ENCODE measurements at places on chromosomes 4 and X. TPM values are rescaled to one million over a fixed set of nuclear protein-coding genes. Genes with fewer than 3 reads are reported as not detected.

GRCh38 chrX:68931345-68931744 is 102.5 kb downstream of the EFNB1 start:
- H3K36me3 ChIP-seq: no peaks in the 10 kb centered on the region
- peak overlapping the region; percentile 55 for H3K27ac ChIP-seq
- H3K27me3 ChIP-seq: no peaks in the 10 kb centered on the region
- peak; percentile 19 for DNase-seq
- H3K4me1 ChIP-seq: peaks cover 11% of the 10 kb centered on the region
- H3K4me3 ChIP-seq: no peak overlapping the region

CXXC4 gene
- total RNA-seq: 0.36 TPM

GRCh38 chr4:97984545-97985131 is 158.6 kb downstream of the STPG2 start:
- no peak for DNase-seq
- no peak overlapping the region for H3K4me3 ChIP-seq
- no peaks in the 10 kb centered on the region for H3K36me3 ChIP-seq
- no peak overlapping the region for H3K27ac ChIP-seq
- no peaks in the 10 kb centered on the region for H3K4me1 ChIP-seq

GRCh38 chr4:162010362-162010761 is 153.4 kb downstream of the FSTL5 start:
- H3K27ac ChIP-seq: no peak overlapping the region
- H3K27me3 ChIP-seq: no peaks in the 10 kb centered on the region
- no peak overlapping the region for H3K4me3 ChIP-seq
- H3K36me3 ChIP-seq: no peaks in the 10 kb centered on the region
- no peak for DNase-seq

- H3K4me1 ChIP-seq: no peaks in the 10 kb centered on the region
- no peak overlapping the region for H3K27ac ChIP-seq
- no peaks in the 10 kb centered on the region for H3K27me3 ChIP-seq
- no peak overlapping the region for H3K4me3 ChIP-seq
- no peaks in the 10 kb centered on the region for H3K36me3 ChIP-seq
These were observed 57.8 kb upstream of the GPR78 start for GRCh38 chr4:8522160-8523120.

DNA sequence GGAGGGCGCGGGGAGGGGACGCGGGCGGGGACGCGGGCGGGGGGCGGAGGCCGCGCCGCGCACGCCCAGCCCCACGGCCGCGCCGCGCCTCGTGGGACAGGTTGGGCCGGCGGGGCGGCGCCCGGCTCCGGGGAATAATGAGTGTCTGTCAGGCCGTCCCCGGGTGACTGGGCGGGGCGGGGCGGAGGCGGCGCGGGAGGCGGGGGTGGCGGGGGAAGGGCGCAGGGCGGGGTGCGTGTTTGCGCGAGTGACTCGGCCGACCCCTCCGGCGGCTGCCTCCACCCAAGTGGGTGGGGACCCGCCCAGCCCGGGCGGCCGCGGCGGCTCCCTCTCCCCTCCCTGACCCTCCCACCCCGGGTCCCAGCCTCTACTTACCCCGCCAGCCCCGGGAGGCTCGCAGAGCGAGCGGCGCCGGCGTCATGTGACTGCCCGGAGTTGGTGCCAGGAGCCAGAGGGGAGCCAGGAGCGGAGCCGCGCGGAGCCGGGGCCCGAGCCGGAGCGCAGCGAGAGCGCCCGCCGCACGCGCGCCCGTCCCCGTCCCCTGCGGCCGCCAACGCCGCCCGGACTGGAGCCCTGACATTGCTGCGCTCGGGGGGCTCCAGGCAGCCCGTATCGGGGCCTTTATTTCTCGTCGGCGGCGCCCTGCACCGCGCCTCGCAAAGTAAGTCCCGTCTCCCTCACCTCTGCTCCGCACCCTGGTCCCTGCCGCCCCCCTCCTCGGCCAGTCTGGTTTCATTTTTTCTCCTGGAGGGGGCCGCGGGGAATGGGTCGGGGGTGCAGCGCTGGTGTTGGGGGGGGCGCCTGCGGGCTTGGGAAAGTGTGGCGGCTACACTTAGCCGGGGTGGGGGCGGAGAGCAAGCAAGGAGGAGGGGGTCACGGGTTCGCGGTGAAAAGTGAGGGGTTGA is at the start of gene KLF3:
TSS of gene KLF3 (plus strand) at position 399 of the 905 bp plus-strand sequence. CDS start 16,427 bp downstream, outside the sequence.
- H3K4me3 ChIP-seq: peak within 1 kb of the TSS; percentile 99
- H3K4me1 ChIP-seq: peaks cover 44% of the 10 kb centered on the region
- H3K27me3 ChIP-seq: no peaks in the 10 kb centered on the region
- peak within 1 kb of the TSS; percentile 97 for H3K27ac ChIP-seq

CLNK gene
- total RNA-seq: not detected

CYP2U1 gene
- 3.5 TPM for total RNA-seq

GRCh38 chr4:155072417-155072816 is 136.0 kb upstream of the NPY2R start:
- no peak for DNase-seq
- no peak overlapping the region for H3K4me3 ChIP-seq
- H3K27ac ChIP-seq: no peak overlapping the region
- no peaks in the 10 kb centered on the region for H3K4me1 ChIP-seq

PCDH10 gene
- total RNA-seq: not detected

DNA sequence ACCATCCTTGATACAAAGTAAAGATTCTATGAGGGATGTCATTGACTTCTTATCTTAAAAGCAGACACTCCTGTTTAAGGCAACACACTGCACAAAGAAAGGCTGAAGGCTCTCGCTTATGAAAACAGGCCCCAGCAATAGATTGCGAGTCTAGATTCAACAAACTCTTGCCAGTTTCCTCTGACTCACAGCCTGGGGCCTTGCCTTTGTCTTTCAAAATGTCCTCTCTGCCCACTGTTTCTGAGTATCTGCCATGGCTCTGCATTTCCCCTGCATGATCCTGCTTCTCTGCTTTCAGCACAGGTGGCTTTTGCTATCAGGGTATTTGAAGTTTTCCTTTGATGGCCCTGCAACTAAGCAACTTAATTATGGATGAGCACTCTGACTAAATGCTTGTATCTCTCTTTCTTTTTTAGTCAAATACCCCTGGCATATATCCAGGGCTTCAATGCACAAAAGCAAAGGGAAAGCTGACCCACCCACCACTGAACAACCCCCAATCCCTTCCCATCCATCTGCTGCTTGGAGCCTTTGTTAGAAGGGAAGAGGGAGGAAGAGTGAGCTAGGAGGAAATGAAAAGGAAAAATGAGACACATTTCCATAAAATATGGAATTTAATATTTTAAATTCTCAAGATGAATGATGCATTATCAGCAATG is 32.2 kb downstream of the NDP start:
- H3K27ac ChIP-seq: no peak overlapping the region
- DNase-seq: no peak
- H3K4me1 ChIP-seq: no peaks in the 10 kb centered on the region
- no peaks in the 10 kb centered on the region for H3K36me3 ChIP-seq
- H3K27me3 ChIP-seq: no peaks in the 10 kb centered on the region

COL4A6 gene
- 0.42 TPM for total RNA-seq

KLKB1 gene
- total RNA-seq: 0.20 TPM

TFDP3 gene
- total RNA-seq: not detected

- no peak overlapping the region for H3K4me3 ChIP-seq
- H3K36me3 ChIP-seq: no peaks in the 10 kb centered on the region
- no peaks in the 10 kb centered on the region for H3K4me1 ChIP-seq
- no peak for DNase-seq
- H3K27me3 ChIP-seq: no peaks in the 10 kb centered on the region
These were observed 59.0 kb downstream of the ING2 start for GRCh38 chr4:183563874-183564273.

GRCh38 chr4:92047209-92047875 is 256.4 kb upstream of the GRID2 start:
- no peaks in the 10 kb centered on the region for H3K36me3 ChIP-seq
- no peak overlapping the region for H3K27ac ChIP-seq
- no peaks in the 10 kb centered on the region for H3K27me3 ChIP-seq
- no peak for DNase-seq
- no peak overlapping the region for H3K4me3 ChIP-seq

GRCh38 chr4:139704915-139705485 is 39.4 kb downstream of the MGST2 start:
- no peak overlapping the region for H3K4me3 ChIP-seq
- no peaks in the 10 kb centered on the region for H3K27me3 ChIP-seq
- H3K36me3 ChIP-seq: no peaks in the 10 kb centered on the region
- no peak overlapping the region for H3K27ac ChIP-seq
- no peaks in the 10 kb centered on the region for H3K4me1 ChIP-seq
- DNase-seq: no peak

Data from gastrocnemius medialis (tissue), 4 donors.